ENCODE measurements at places on chromosomes 2 and 18.
A peak's percentile ranks its signal among the peaks of the same experiment; 100 is the strongest.

- H3K4me1 ChIP-seq: peaks cover 12% of the 10 kb centered on the region
- H3K36me3 ChIP-seq: no peaks in the 10 kb centered on the region
- DNase-seq: peak; percentile 59
- peak overlapping the region; percentile 78 for H3K27ac ChIP-seq
- H3K27me3 ChIP-seq: no peaks in the 10 kb centered on the region
- H3K4me3 ChIP-seq: peak overlapping the region; percentile 27
These were observed 585.1 kb downstream of the ZEB2 start for GRCh38 chr2:143934626-143935481.

- DNase-seq: peak; percentile 91
- H3K36me3 ChIP-seq: no peaks in the 10 kb centered on the region
- H3K27me3 ChIP-seq: no peaks in the 10 kb centered on the region
- peaks cover 37% of the 10 kb centered on the region for H3K4me1 ChIP-seq
These were observed 53.8 kb downstream of the TGOLN2 start for GRCh38 chr2:85273738-85274731.

DNA sequence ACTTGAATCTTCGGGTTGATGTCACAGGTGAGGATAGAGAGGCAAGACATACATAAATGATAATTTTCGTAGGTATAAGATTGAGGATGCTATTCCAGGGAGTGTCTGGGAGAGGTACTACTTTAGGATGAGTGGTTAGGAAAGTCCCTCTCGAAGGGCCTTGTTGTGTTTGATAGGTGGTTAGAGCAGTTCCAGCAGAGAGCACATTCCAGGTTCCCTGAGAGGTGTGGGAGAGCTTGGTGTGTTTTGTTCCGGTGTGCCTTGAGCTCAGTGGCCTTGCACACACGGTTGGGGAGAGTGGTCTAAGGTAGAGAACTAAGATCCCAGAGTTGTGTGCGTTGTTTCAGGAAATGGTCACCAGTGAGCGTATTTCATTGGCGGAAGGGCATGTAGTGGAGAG is 191.4 kb downstream of the ZNF407 start:
- H3K4me3 ChIP-seq: no peak overlapping the region
- no peak overlapping the region for H3K27ac ChIP-seq
- no peaks in the 10 kb centered on the region for H3K27me3 ChIP-seq
- DNase-seq: no peak
- peaks cover 3% of the 10 kb centered on the region for H3K36me3 ChIP-seq
- peaks cover 3% of the 10 kb centered on the region for H3K4me1 ChIP-seq

DNA sequence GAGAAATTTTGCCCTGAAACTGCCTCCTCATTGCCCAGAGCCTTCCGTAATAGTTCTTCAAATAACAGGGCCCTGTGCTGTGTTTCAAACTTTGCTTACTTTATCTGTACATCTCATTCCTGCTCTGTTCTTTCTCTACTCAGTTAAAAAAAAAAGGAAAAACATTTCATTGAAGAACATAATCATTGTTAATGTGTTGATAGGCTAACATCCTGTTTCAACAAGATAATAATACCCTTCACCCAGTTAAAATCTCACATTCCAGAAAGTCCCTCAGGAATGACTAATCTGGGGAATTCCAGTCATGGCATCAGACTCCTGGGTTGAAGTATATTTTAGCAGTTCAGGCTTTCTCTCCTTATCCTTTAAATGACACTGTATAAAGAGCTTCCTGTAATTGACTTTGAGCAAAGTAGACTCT is 45.6 kb upstream of the ITGAV start:
- H3K27me3 ChIP-seq: no peaks in the 10 kb centered on the region
- peak overlapping the region; percentile 77 for H3K27ac ChIP-seq
- no peaks in the 10 kb centered on the region for H3K36me3 ChIP-seq
- H3K4me1 ChIP-seq: peaks cover 13% of the 10 kb centered on the region

DNA sequence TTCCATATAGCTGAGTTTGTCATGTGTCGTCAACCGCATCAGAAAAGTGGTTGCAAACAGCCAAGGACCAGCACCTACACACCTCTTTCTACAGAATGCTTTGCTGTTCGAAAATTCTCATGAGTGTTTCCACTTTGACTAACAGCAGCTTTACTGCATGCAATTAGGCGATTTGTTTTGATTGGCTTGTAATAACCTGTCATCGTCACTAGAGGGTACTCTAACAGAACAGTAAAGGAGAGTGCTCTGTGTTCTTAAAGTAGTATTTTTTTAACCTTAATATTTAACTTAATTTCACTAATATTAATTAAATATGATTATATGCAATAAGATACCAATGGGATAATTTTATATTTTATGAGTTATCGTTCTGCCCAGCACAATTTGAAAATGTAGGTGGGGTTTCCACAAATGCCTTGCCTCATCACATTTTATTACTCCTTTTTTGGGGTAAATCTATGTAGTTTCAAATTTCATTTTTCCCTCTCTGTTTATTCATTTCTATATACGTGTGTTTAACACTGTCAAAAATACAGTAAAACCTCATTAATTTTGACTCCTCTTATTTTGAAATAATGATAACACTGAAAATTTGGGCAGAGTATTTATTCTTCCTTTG is 502.2 kb downstream of the NRXN1 start:
- no peaks in the 10 kb centered on the region for H3K36me3 ChIP-seq
- H3K27me3 ChIP-seq: no peaks in the 10 kb centered on the region
- no peak overlapping the region for H3K4me3 ChIP-seq
- peak; percentile 71 for DNase-seq

- H3K4me1 ChIP-seq: no peaks in the 10 kb centered on the region
- no peak overlapping the region for H3K4me3 ChIP-seq
- DNase-seq: no peak
These were observed 242.7 kb downstream of the LRRTM1 start for GRCh38 chr2:80061881-80062280.

Measured in IMR-90 (cell line).